ENCODE measurements at places on chromosomes 7 and 10.

GRCh38 chr7:115387137-115387536 lies 465.2 kb downstream of the MDFIC start:
- no peak for DNase-seq

- DNase-seq: peak; percentile 8
Measured at GRCh38 chr10:7233259-7233991, 177.4 kb downstream of the SFMBT2 start.

DNA sequence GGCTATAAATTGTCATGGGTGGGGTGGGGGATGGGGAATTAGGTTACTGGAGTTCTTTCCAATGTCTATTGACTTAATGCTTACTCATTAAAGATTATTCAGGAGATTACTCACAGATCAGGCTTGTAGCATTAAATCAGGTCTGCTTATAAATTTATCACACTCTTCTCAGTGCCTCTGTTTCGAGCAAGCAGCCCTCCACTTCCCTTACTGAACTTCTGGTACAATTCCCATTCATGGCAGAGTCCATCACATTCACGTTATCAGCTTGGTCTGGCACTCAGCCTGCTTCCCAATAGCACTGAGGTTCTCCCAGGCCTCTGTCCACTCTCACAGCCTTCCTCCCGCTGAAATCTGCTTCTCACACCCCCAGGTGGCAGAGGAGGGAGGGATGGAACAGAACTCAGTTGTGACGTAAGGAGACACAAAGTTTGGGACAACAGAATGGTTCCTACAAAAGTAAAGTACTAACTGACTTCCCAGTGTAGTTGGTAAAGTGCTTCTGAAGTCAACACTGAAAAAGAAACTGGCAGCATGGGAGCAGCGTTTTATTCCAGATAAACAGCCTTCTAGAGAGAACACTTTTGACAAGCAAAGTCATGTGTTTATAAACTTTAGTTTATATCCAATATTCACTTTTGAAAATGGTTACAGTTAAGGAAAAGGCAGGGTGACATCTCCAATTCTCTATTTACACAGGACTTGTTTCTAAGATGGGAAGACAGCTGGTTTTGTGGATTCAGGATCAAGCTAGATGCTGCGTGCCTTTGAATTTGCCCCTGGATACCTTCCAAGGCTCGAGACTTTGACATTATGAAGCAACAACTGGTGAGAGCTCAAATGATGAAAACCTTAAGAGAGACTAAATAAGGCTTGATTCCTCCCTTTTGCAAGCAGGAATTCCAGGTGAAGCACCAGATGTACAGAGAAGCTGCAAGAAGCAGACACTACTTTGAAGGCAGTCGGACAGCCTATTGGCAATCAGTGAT lies 81.4 kb downstream of the ATXN7L1 start:
- DNase-seq: peak; percentile 72

DNA sequence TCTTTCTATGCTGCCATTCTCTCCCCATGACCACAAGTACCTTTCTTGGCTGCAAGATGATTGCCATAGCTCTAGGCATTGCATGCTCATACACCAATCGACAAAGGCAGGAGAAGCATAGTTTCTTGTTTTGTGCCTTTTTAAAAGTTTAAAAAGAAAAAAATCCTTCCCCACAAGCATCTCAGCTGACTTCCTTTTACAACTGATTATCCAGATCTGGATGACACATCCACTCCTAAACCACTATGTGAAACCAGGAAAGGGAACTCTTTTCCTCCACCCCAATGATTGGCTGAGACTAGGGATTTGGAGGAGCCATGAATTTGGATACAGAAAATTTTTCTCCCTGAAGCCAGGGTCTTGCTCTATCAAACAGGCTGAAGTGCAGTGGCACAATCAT lies 14.5 kb upstream of the LRRC4 start:
- no peak for DNase-seq

- DNase-seq: no peak
Measured at GRCh38 chr10:129852829-129853561, 111.1 kb downstream of the EBF3 start.

DNA sequence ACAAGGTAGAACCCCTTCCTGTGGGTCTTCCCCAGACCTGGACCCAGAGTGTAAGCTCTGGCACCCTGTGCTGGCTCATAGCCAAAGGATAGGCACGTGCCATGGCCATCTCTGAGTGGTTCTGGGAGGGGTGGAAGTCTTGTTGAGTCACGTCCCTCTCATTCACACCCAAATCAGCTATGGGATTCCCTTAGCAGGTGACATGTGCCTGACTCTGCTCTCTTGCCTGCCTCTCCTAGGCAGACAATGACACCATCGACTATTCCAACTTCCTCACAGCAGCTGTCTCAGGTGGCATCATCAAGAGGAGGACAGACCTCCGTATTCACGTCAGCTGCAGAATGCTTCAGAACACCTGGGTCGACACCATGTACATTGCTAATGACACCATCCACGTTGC lies 59.8 kb downstream of the C10orf120 start:
- DNase-seq: no peak

- no peak for DNase-seq
Measured at GRCh38 chr10:34098821-34099567, 716.1 kb downstream of the PARD3 start.

DNA sequence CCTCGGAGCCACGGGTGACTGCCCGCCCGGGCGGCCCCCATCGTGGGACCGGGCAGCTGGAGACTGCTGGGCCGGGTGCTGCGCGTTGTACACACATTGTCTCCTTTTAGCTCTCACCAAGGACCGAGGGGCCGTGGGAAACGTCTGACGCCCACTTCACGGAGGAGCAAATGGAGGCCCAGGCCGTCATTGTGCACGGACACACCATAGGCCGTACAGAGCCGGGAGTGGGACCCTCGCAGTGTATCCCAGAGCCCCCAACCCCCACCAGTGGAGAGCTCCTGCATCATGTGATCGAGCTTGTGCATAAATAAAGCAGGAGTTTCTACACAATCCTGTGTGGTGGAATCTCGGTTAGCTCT lies 722 bp downstream of the DENND10 start:
- no peak for DNase-seq

- DNase-seq: no peak
Measured at GRCh38 chr7:21154614-21155013, 273.3 kb upstream of the SP4 start.

GRCh38 chr7:153628825-153629224 lies 423.4 kb upstream of the DPP6 start:
- no peak for DNase-seq

DNA sequence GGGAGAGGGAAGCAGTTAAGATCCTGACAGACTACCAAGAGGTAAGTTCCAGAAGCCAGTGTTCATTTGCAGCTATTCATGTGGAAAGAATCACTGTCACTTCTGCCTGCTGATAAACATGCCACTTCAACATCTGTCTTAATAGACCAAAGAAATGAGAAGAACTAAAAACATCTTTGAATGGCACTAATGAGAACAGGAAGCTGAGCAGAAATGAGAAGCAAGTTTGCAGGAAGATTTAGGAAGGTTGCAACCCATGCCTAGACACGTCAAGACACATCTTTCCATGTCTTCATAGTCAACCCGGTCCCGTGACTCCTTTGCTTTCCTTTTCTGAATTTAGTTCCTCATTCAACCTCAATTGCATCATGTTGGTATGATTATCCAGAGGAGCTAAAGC lies 180.0 kb downstream of the PDE1C start:
- DNase-seq: peak; percentile 44

DNA sequence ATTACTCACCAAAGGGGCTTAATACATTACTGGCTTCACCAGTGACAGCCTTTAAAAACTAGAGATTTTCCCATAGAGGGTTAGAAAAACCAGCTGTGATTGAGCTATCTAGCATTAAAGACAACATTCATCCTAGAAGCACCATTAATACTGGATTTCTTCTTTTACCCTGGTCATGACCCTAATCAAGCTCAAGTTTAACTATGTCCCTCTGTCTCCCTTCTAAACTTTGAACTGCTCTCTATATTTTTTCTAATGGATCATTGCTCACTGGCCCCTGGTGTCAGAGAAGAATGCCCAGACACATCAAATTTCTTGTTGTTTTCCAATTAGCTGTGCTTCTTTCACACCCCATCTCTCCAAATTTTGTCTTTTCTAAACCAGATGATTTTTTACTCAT lies 1101.3 kb downstream of the XPNPEP1 start:
- DNase-seq: no peak

GRCh38 chr10:110474017-110474416 lies 23.7 kb upstream of the DUSP5 start:
- DNase-seq: no peak

- DNase-seq: no peak
Measured at GRCh38 chr10:77075926-77076325, 561.7 kb downstream of the KCNMA1 start.

DNA sequence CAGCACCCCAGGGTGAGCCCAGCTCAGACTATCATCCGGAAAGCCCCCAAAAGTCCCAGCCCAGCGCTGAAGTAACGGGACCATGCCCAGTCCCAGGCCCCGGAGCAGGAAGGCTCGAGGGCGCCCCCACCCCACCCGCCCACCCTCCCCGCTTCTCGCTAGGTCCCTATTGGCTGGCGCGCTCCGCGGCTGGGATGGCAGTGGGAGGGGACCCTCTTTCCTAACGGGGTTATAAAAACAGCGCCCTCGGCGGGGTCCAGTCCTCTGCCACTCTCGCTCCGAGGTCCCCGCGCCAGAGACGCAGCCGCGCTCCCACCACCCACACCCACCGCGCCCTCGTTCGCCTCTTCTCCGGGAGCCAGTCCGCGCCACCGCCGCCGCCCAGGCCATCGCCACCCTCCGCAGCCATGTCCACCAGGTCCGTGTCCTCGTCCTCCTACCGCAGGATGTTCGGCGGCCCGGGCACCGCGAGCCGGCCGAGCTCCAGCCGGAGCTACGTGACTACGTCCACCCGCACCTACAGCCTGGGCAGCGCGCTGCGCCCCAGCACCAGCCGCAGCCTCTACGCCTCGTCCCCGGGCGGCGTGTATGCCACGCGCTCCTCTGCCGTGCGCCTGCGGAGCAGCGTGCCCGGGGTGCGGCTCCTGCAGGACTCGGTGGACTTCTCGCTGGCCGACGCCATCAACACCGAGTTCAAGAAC lies 1.1 kb downstream of the VIM start:
- DNase-seq: peak; percentile 73

- DNase-seq: no peak
Measured at GRCh38 chr10:48384699-48384982, 78.2 kb downstream of the MAPK8 start.

DNA sequence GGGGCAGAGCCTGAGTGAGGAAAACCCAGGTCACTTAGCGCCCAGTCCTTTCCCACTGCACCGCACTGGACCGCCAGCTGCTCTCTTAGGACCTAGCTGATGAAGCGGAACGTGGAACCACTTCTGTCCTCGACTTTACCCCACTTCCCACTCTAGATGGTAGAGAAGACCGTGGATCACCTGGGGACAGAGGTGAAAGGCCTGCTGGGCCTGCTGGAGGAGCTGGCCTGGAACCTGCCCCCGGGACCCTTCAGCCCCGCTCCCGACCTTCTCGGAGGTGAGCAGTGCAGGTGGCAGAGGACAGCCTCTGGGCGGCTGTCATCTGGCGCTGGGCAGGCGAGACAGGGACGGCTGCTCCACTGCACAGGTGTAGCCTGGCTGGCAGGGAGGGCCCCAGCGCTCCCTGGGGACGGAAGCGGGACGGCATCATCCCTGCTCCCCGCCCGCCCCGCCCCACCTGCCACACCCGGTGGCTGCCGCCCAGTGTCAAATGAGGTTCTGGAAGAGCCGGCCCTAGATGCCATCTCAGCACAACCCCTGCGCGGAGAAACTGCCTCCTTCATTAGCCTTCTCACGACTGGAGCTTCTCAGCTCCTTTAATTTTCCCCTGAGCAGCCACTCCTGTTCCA lies 11.7 kb downstream of the PLAC9 start:
- DNase-seq: peak; percentile 42

DNA sequence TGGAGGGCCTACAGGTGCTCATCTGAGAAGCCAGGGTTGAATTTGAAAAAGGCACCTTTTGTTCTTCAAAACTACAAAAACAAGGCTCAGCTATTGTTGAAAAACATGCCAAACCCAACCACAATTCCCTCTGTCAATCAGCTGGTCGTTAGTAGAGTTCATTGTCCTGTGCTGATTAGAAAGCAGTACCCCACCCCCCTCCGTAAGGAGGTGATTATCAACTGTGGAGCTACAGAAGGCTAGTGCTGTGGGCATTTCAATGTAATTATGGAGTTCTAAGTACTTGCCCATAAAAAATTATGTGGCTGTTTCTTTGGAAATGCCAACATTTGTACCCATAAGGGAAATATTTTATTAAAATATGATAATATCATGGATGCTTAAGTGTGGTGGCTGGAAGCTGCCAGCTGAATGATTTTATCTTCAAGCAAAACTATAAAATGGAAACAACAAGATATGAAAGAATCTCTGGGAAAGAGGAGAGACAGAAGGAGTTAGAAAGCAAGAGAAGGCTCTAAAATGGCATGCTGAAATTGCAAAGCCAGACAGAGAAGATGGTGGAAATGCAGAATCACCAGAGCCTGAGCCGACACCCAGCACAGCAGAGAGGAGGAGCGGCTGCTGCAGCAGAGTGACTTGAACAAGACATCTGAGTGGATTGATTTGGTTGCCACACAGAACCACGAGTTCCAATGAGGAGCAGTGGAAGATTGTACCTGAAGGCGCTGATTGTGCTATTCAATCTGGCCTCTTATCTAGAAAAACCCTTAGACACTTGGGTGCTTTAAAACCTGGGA lies 179.5 kb upstream of the LRGUK start:
- no peak for DNase-seq

DNA sequence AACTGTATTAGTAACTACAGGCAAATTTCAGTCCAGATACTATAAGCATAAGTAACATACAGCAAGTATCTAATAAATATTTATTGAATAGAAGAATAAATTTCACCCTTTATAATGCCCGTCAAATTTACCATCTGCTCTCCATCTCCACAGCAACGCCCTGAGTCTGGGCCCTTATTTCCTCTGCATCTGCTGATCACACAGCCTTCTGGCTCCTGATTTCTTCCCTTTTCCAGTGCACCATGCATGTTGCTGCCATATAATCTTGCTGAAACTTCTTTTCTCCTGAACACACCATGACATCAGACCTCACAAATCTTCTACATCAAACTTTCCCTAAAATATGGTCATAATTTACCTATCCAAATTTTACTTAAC lies 15.4 kb downstream of the HYCC1 start:
- no peak for DNase-seq
